Thymus (tissue), 14 donors: ENCODE measurements at places on chromosomes 3 and 15.

GRCh38 chr15:25655207-25655948 lies 207.7 kb downstream of the ATP10A start:
- no peak for DNase-seq

DNA sequence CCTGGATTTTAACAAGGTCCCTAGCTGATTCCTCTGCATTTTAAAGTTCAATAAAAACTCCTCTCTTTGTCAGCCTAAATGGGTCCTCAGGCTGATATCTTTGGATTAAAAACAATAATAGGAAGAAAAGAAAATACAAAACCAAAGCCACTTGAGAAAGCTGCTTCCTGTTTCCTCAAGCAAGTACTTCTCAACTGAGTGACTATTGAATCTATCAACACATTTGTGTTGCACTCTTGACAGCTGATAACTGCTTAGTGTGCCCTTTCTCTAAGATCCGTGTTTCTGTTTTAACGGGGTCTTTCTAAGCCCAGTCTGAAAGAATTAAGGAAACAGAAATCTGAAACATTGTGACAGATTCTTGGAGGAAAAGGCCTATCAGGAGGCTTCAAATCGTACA lies 410.7 kb downstream of the GRM7 start:
- no peak for DNase-seq

- DNase-seq, result no peak
Measured at GRCh38 chr3:50627407-50628051, 10.6 kb downstream of the MAPKAPK3 start.

DNA sequence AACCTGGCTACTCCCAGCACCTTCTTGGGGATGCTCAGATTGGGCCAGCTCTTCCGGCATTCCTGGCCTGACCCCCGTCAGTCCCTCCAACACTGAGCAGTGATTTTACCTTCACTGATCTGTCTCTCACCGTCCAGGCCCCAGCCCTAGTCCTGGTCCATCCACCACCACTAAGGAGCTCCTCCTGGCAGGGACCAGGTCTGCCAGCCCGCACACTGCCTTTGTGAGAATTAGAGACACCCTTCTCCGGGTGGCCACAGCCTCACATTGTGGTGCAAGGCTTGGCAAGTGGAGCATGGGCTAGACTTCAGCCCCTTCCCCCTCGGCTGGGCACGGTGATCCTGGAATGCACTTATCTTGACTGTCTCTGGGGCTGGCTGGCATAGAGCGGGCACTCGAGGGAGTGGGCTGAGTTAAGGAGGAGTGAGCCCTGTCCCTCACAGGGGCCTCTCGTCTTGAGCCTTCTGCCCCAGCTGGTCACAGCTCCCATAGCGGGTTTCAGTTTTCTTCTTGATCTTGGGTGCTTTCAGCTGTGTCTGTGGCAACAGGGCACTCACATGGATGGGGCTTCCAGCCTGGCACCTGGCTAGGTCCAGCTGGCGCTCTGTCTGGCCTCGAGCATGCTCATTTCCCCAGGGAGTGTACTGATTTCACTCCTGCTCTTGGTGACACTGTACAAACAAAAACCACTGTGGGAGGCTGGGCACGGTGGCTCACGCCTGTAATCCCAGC lies 53.9 kb downstream of the LINGO1 start:
- DNase-seq, result no peak

DNA sequence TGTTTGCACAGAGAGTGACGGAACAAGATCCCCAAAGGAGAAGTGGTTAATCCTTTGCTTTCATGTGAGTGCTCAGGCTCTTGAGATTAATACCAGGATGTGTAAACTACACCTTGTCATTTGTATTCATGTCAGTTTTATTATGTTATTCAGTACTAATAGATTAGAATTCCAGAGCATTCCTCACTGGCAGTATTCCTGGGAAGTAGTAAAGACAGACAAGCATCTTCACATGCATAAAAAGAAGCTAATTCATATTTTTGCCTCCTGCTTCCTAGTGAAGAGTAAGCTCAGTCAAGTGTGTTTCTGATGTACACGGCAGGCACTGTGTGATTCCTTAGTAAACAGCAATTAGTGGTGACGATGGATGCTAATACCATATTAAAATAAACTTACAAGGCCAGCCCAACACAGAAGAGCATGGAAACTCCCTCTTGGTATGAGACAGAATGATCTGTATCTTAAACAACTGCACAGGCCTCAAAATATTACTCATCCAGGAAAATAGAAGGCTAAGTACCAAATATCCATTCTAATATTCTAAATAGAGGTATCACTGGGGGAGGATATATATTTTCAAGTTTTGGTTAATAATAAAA lies 336.8 kb upstream of the MCTP2 start:
- no peak for DNase-seq

DNA sequence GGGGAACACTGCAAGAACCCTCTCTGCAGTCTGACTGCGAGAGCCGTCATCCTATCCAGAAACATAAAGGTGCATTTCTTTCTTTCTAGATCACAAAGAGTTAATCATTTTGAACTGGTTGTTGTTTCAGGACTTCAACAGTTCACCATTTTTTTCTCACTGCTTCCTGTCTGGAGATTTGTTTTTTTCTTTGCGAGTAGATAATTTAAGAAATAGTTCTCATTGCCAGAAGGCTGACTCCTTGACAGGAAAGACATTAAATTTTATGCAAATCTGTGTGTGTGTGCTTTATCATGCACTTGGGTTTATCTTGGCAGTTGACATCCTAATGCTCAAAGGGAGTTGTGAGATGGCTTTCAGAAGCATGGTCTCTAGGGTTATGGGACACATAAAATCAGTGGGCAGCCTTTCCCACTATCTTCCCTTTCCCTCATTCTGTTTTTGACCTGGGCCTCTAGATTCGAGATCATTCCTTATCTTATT lies 123.5 kb upstream of the TBL1XR1 start:
- DNase-seq, result no peak

DNA sequence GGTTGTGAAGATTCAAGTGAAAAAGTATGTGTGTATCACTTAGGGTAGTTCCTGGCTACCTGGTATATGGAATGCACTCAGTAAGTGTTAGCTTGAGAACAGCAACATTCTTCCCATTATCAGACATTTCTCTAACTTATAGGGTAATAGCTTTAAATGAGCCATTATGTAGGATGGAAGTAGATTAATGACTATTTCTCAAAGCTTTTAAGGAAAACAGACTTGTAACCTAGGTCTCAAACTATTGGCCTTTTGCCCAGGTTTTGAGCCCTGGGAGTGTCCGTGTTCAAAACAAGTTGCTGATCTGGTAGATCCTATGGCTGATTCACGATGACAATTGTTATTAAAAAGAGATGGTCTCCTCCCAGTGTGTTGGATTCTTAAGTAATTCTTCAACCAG lies 129.1 kb upstream of the UMPS start:
- no peak for DNase-seq

DNA sequence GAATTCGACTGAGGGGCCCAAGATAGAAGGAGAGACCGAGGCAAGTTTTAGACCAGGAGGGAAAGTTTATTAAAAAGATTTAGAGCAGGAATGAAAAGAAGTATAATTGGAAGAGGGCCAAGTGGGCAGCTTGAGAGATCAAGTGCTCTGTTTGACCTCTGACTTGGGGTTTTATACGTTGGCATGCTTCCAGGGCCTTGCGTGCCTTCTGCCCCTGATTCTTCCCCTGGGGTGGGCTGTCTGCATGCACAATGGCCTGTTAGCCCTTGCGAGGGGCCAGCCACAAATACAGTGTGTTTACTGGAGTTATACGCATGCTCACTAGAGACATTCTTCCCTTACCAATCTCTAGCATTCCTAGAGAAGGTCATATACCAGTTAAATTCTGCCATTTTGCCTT lies 70.7 kb upstream of the LARS2 start:
- DNase-seq, result no peak

- no peak for DNase-seq
Measured at GRCh38 chr3:150469931-150470740, 62.0 kb downstream of the TSC22D2 start.

DNA sequence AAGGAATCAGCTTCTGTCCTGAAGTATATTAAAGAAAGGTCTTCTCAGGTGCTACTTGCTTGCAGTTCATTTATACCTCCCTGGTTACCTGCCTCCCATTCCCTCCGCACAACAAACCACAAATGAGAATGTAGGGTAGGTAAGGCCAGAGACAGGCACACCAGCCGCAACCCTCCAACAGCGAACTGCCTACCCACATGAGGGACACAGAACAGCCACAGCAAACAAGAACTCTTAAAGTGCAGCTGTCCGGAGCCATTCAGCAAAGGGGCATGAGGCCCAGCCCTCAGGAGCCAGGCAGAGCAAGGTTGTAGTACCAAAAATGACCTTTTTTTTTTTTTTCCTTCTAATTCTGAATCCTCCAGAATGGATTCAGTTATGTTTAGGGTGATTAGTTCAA lies 52.4 kb downstream of the SPSB4 start:
- no peak for DNase-seq

DNA sequence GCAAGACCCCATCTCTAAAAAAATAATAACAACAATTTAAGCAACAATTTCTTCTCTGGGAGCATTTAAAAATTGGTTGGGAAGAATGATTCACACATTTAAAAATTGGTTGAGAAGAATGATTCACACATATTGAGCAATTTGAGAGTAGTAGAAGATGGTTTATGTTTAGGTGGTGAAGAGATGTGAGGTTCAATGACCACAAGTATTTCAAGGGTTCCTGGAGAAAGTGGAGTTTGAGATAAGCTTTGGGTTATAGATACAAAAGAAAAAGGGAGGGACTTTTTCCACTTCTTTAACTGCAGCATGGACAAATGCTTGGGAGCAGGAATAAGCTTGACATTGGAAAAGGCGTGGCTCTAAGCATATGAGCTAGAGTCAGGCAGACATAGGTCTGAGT lies 145.7 kb upstream of the NPHP3 start:
- DNase-seq, result no peak

DNA sequence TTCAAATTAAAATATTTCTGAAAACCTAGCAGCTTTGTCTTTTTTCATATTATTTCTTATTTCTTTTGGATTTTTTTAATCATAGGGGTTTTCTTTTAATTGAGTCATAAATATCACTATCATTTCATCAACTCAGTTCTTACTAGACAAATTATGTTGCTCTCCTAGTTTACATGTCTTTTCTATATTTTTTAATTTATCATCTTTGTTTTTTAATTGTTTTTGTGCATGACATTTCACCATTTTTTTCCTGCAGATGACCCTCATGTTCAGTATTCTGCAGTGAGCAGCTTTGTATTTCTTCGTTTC lies 89.9 kb downstream of the RASA2 start:
- DNase-seq, result no peak

DNA sequence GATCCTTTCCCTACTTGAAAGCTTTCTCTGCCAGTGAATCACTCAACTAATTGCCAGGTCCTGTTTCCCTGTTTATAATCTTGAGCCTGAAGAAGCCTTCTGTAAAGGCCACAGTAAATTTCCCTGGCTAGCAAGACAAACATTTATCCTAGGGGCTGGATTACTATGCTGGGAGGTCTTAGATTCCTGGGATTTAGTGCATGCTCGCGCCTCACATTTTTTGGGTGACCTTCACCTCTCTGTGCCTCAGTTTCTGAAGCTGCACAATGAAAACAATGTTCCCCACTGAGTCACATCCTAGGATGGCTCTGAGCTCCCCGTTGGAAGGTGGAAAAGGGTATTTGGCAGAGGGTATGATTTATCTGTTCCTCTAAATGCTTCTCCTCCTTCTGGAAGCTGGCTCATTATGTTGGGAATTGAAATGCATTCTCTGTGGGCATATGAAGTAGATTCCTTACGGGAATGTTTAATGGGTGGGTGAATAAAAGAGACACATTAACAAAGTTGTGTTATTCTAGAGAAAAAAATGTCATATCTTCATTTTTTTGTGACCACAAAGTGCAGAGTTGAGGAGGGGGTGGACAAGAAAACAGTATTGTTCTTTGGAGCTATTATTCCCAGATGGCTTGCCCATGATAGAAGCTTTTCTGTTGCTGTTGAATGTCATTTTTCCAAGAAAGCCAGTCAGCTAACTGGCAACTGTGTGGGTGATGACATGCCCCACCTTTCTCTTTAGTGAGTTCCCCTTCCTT lies 32.4 kb downstream of the LSM3 start:
- DNase-seq, result no peak

DNA sequence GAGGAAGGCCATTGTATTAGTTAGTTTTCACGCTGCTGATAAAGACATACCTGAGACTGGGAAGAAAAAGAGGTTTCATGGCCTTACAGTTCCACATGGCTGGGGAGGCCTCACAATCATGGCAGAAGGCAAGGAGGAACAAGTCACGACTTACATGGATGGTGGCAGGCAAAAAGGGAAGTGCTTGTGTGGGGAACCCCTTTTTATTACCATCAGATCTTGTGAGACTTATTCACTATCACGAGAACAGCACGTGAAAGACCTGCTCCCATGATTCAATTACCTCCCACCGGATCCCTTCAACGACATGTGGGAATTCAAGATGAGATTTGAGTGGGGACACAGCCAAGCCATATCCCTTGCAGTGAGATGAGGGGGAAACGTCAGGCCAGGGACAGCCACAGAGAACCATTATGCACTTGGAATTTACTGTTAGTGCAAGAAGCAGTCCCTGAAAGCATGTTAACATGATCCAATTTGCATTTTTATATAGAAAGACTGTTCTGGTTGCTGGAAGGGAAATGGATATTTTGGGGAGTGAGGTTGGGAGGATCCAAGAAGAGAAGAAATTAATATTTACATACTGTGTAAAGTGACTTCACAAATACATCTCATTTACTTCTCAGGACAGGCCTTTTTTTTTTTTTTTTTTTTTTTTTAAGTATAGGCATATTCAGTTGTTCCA lies 87.1 kb downstream of the ARNT2 start:
- DNase-seq, result no peak

- no peak for DNase-seq
Measured at GRCh38 chr3:42526616-42527367, 24.3 kb downstream of the VIPR1 start.

DNA sequence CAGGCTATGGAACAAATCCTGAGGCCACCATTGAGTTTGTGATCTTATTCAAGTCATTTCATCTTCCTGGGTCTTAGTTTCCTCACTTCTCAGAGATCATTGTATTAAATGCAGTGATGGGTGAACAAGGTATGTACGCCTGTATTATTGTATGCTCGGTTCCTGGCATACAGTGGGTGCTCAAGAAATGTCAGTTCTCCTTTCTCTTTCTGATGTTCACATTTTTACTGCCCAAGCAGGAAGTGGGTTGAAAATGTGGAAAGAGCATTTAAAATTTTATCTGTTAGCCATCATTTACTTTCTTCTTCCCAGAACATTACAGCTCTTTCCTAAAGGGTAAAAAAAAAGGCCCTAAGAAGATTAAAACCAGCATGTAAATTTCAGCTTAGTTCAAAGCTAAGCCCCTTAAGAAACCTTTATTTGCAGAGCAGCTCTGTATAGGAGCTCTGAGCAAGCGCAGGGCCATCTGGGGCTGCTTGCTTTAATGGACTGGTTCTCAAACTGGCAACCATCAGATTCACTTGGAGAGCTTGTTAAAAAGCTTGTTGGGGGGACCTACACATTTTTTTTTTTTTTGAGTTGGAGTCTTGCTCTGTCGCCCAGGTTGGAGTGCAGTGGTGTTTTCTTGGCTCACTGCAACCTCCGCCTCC lies 179.4 kb downstream of the CHST2 start:
- no peak for DNase-seq

GRCh38 chr3:54212723-54213122 lies 90.4 kb downstream of the CACNA2D3 start:
- DNase-seq, result no peak

- no peak for DNase-seq
Measured at GRCh38 chr3:58058361-58059263, 50.4 kb downstream of the FLNB start.

- DNase-seq, result no peak
Measured at GRCh38 chr3:53073553-53074365, 27.9 kb upstream of the SFMBT1 start.
